ENCODE measurements at places on chromosomes 7 and 10.

DNA sequence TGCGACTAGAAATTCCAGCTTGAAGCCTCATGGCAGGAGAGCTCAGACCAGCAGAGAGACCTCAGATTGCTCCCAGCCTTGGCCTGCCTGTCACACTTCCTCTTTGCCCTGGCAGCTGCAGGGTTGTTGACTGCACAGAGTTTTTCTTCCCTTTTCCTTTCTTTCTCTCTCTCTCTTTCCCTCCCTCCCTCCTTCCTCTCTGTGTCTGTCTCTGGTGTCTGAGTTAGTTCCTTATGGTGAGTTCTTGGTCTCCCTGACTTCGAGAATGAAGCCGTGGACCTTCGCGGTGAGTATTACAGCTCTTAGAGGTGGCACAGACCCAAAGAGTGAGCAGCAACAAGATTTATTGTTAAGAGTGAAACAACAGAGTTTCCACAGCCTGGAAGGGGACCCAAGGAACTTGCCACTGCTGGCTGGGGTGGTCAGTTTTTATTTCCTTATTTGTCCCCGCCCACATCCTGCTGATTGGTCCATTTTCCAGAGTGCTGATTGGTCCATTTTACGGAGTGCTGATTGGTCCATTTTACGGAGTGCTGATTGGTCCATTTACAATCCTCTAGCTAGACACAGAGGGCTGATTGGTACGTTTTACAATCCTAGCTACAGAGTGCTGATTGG is 266.3 kb downstream of the RPS24 start:
- DNase-seq, result no peak

DNA sequence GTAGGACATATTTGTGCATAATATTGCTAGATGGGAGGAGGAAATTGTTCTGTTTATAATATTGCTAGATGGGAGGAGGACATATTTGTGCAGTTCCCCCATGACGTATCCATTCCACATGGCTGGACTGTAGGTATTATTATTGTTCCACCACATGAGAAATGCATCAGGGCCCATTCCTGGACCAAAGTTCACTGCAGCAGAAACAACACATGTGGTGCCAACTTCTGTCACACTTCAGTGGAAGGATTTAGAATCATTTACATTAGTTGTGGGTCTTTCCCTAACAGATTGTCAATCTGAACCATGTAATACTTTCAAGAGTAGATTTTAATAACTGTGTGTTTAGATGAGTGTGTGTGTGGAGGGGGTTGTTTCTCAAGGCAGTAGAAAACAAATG is 32.7 kb upstream of the MACC1 start:
- no peak for DNase-seq

- no peak for DNase-seq
Observed at GRCh38 chr7:27361522-27361921, 118.9 kb downstream of the EVX1 start.

GRCh38 chr7:74183142-74183541 is 9.0 kb downstream of the EIF4H start:
- DNase-seq, result no peak

DNA sequence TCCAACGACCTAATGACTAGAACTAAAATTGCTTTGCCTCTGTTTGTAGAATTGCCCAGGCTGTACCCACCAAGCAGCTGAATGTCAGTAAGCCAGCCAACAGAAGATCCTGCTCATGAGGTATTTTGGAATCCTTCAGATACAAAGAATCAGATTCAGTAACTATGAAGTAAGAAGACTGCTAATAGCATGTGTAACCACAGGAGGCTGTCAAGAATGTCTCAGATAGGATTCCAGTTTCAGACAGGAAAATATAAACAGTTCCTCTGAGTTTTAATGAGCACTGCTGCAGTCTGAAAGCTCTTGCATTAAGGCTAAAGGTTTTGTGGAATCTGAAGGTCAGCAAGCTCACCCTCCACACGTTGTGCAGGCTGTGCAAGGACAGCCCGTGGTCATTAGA is 112.6 kb upstream of the ADAM12 start:
- DNase-seq, result no peak

- no peak for DNase-seq
Observed at GRCh38 chr10:101467286-101467770, 113.4 kb downstream of the BTRC start.

GRCh38 chr7:33578166-33578565 is 327.2 kb upstream of the BMPER start:
- DNase-seq, result no peak

DNA sequence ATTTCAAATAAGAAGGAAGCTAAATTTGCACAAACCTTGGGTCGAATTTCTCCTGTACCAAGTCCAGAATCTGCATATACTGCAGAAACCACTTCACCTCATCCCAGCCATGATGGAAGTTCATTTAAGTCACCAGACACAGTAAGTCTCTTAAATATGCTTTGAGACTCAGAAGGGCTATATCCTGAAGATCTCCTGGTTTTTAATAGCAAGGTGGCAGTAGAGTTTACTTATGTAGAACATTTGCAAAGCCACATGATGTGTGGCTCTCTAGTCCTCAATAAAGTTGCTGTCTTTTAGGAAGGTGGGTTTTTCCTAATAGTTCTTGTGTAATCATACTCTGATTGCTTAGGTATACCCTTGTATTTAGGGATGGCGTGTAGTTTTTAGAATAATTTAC is 8.7 kb downstream of the DBF4 start:
- no peak for DNase-seq

GRCh38 chr10:116098411-116099022 is 174.5 kb downstream of the GFRA1 start:
- DNase-seq, result no peak

- no peak for DNase-seq
Observed at GRCh38 chr10:28177944-28178637, 124.8 kb downstream of the MPP7 start.

GRCh38 chr7:138196971-138197896 is 121.0 kb downstream of the AKR1D1 start:
- no peak for DNase-seq

DNA sequence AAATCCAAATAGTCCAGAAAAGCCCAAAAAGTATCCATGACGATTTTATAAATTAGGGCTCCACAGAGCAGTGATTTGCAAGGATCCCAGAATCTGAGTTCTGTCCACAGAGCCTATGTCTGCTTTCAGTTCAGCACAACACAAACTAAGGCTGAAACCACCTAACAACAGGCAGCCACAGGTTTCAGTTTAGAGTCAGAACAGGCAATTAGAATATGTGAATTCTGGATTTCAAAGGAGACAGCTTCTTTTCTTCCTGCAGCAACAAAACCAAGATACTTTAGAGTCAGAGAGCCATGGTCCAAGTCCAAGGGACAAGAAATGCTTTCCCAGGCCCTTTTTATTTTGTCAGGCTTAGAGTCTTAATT is 23.6 kb downstream of the IFIT3 start:
- DNase-seq, result no peak

- no peak for DNase-seq
Observed at GRCh38 chr7:159149488-159149887, 4.8 kb upstream of the VIPR2 start.
